ENCODE measurements at places on chromosomes 7 and 10. TPM values are rescaled to one million over a fixed set of nuclear protein-coding genes. Genes with fewer than 3 reads are reported as not detected.
A peak's percentile ranks its signal among the peaks of the same experiment; 100 is the strongest.

- DNase-seq = no peak
Measured at GRCh38 chr10:101089520-101090299, 27.9 kb downstream of the KAZALD1 start.

- DNase-seq = peak; percentile 22
Measured at GRCh38 chr10:92387289-92387940, 96.4 kb downstream of the MARCHF5 start.

DNA sequence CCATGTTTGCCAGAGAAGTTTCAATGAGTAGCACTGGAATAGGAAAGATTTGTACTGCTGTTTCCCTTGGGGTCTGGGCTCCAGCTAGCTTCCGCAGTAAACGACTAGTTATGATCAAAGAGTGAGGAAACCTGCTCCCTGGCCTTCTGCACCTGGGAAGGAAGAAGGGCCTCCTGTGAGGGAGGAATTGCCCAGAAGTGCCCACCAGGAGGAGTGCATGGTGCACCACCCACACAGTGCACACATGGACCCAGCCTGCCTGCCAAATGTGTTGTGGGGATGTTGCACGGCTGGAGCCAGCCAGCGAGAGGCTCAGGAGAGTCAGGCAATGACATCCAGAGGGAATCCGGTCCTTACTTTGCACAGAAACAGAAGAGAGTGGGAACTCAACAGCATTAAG, 27.0 kb upstream of the FAM107B start:
- no peak for DNase-seq

GRCh38 chr10:75607576-75607975, 176.2 kb downstream of the LRMDA start:
- no peak for DNase-seq

- DNase-seq = no peak
Measured at GRCh38 chr10:113746217-113746957, 5.1 kb upstream of the PLEKHS1 start.

GRCh38 chr7:277228-277627, 12.7 kb upstream of the FOXL3 start:
- DNase-seq = no peak

DNA sequence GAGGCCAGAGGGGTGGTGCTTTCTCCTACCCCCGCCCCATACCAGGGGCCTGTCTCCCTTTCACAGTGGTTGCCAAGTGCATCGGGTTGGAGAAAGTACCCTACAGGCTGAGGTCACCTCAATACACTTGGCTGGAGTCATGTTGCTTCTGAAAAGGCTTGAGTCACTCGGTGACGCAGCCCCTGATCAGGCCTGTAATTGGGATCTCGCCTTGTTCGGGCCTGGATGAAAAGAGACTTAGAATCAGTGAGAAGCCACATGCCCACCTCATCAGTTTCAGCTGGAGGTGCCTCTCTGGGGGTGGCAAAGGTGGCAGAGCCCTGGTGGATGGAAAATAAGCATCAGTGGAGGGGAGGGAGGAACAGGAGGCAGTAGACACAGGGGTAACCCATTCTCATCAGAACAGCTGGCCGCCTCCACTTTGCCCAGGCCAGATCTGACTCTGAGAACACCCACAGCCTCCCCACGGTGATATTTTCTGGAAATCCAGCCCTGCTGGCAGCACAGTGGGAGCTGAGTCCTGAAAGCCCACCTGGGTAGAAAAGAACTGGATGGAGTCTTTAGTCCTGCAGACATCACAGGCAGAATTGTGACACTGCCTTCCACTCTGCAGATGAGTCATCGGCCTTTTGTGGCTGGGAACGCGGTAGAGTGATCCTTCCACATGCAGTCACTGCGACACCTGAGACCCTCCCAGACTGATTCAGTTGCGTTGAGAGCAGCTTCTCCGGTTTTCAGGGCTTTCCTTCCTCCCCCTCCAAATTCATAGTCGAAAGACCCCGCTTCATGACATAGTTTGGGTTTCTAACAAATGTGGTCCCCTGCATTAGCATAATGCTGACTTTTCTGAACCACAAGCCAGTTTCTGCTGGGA, 108.0 kb downstream of the GRK5 start:
- DNase-seq = no peak

DNA sequence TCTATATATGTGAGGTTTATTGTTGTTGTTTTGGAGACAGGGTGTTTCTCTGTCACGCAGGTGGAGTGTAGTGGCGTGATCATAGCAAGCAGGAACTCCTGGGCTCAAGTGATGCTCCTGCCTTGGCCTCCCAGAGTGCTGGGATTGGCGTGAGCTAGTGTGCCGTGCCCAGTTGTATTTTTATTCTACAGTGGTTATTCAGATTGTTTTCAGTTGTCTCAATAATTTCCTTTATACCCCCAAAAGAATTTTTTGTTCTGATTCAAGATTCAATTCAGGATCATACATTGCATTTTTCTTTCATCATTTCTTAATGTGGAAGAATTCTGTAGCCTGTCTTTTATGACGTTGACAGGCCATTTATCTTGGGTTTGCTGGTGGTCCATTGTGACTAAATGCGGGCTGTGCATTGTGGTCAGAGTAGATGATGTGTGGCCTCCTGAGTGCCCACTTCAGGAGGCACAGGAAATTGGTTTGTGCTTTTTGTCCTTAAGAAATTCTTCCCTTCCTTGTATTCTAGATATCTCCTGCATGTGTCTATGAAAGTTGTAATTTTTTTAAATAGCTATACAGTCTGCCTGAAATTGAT, 22.9 kb downstream of the RBM33 start:
- no peak for DNase-seq

DNA sequence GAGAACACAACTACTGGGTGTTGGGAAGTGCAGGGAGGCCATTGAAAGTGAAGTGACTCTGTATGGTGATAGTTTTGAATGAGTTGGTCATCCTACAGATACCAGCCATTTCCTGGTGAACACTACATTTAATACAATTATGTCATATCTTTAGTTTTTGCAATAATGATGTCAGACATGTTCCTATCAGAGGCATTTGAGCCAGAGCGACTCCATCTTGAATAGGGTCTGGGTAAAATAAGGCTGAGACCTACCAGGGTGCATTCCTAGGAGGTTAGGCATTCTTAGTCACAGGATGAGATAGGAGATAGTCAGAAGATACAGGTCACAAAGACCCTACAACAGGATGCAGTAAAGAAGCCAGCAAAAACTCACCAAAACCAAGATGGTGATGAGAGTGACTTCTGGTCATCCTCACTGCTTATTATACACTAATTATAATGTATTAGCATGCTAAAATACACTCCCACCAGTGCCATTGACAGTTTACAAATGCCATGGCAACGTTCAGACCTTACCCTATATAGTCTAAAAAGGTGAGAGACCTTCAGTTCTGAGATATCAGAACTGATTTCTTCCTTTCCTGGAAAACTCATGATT, 28.2 kb downstream of the ADK start:
- DNase-seq = no peak

DNA sequence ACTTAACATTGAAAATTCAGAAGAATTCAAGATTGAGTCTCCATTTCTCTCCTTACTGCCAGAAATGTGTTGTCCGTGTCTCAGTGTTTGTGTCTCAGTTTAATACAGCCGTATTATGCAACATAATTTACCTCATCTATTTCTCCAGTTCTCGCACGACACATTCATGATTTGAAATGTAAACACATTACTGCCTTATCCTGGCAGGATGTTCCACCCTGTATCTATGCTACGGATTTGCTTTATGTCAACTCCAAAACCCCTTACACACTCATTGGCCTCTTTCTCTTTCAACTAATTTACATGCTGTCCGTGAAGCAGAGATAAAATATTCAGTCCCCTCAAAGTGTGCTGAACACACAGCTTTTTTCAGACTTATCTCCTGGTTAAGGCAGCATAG, 653.7 kb upstream of the SEMA3D start:
- DNase-seq = peak; percentile 79

DNA sequence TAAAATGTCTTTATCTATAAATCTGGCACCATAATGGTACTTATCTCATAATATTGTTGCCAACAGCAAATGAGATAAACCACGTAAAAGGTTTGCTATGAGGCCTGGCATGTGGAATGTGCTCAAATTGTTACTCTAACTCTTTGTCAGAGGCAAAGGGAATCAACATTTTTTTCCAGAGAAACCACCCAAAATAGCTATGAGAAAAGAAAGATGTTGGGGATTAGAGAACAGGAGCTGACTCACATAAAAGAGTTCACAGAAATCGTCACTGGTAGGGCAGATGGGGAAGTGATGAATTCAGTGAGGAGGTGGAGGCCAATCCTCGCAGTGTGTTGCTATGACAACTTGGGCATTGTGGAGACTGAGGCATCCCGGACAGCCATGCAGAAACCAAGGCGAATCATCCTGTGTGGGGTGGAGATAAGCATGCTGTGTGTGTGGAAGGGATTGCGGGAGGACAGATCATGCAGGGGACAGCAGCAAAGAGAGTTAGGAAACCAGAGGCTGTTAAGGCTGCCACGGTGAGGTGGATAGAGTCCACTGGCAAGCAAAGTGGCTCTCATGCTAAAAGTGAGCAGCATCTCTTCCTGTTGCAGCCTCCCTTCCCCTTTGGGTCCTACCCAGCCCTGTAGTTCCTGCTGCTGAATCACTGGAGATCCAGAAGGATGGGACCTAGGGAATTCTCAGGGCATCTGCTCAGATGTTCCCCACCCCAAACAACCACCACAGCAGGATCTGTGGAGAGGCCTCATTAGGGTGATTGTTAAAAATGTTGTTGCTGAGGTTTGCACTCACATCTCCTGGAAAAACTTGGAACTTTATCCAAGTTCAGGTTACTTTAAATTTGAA, 103.9 kb downstream of the CUBN start:
- no peak for DNase-seq

GRCh38 chr10:26937371-26937770, 76.6 kb upstream of the ABI1 start:
- DNase-seq = no peak

DNA sequence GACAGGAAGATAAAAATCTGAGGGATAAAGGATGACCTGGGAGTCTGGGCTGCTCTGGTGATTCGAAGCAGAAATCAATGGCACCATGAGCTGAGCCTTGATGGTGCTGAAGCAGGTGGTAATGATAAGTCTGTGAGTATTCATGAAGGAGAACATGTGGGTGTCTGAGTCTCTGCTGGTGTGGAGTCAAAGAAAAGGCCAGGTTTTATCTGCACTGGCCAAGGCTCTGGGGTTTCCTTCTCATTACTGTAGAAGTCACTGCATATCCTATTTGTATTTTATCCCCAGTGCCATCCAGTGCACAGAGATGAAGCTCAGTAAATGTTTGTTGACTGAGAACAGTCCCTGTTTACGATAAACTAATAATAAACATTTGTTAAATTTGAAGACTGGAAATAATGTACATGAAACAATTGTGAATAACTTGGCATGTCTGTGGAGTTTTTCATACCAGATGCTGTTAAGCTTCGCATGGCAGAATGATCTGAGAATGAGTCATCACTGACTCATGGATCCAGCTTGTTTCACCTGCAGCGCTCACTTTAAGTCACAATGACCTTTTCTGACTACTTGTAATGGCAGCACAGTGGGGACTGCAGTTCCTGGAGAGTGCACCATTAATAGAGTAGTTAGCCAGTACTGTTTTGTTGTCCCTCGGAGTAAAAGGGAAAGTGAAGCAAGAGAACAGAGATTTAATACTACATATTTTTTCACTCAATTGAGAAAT, 538.5 kb downstream of the HTR7 start:
- DNase-seq = no peak

GRCh38 chr10:32190890-32191491, 134.8 kb upstream of the KIF5B start:
- no peak for DNase-seq

DNA sequence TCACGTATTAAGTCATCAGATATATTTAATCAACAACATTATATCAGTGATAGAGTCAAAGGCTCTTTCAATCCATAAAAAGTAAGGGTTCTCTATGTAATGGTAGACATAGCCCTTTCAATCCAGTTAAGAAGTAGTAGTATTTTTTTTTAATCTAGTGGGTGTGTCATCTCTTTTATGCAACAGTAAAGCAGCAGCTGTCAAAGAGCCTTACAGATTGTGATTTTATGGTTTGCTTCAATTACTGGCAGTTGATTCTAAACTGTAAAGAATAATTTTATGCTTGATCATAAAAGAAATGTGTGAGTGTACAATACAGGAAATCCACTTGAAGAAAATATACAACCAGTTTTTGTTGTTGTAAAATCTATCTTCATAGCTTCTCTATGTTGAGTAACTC, 902.6 kb upstream of the MBL2 start:
- no peak for DNase-seq

DNA sequence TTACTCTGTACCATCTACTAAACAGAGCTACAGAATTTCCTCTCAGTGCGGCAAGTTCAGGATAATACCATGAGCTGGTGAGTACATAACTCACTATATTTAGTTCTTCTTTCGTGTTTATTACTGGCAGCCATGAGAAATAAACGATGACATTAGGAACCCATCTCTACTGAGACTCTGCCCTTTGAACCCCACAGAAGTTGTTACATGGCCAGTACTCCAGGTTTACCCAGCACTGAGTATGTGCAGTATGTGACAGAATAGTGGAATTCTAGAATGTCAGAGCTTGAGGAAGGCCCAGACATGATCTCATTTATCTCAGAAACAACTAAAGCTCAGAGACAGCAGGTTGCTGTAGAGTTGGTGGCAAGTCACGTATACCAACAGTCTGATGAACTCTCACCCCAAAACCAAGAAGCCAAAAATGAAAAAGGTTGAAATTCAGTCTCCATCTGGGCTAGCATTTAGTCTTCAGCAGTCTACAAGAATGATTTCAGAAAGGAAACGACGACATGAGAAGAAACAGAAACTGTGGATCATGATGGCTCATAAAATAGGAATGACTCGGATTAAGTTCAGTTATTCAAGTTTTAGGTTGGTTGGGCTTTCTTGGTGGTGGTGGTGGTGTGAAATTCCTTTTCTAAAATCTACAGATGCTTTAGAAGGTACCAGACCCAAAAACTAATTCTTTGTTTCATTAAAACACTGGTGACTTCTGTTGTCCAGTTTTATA, 78.5 kb downstream of the SORBS1 start:
- no peak for DNase-seq

DNA sequence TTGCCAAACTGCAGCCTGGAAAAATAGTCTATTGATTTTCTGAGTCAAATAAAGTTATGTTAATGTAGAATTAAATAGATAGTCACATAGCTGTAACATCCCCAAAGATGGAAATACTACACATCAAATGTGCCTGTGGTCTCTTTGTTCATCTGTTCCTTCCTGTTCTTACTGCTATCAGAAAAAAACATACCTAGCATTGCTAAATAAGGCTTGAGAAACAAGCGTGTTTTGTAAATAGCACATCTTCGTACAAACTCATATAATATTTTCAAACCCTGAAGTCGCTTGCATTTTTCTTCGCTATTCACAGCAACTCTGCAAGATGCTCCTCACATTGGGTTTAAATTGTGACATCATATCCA, 116.1 kb downstream of the KLF6 start:
- no peak for DNase-seq

DNA sequence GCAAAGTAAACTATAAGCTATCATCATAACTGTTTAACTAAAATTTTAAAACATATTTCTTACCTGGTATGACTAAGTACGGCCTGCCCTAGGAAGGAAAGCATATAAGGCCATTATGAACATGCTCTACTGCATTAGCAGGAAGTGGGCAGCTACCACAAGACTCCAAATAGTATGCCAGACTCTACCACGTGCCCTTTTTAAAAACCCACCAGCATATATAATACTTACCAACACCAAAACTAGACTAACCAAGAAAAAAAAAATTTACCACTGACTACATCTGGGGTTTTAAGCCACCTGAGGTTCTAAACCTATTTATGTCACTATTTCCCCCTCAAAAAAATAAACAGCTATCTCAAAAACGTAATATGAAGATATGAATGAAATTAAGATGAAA, 30.1 kb downstream of the NUDCD3 start:
- no peak for DNase-seq

- peak; percentile 39 for DNase-seq
Measured at GRCh38 chr10:46523962-46524471, 32.4 kb downstream of the GPRIN2 start.

Gene MYL10
- polyA plus RNA-seq = not detected

Gene CDNF
- polyA plus RNA-seq = 2.6 TPM

Gene MMP21
- polyA plus RNA-seq = 1.2 TPM

Gene RBP4
- polyA plus RNA-seq = 0.34 TPM

All from left lung (tissue), 14 donors.